ENCODE measurements at places on chromosomes 5 and 9.

GRCh38 chr5:150567031-150567717, 59.2 kb downstream of the NDST1 start:
- DNase-seq, result no peak

- DNase-seq, result no peak
These were observed 4.0 kb downstream of the ELL2 start for GRCh38 chr5:95957561-95958203.

DNA sequence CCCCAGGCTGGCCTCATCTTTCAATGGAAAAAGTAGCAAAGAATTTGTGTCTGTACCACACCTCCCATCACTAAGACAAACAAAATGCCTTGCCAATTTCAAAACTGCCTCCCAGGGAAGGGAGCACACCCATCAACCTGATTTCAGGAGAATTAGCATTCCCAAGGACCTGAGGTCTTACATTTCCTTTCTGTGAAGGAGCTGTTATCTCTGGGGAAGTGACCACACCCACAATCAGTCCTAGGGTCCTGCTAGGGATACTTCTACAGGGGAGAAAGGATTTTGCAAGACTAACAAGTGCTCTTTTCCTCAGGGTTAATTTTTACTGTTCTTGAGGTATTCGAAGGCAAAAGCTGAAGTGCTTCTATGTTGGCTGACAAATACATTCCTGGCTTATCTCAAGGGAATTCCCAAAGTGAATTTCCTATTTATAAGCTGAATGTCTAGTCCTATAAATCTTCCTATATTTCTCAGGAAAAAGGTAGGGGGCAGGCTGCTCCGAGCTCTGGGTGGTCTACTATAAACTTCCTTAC, 97.4 kb upstream of the ITGA1 start:
- no peak for DNase-seq

DNA sequence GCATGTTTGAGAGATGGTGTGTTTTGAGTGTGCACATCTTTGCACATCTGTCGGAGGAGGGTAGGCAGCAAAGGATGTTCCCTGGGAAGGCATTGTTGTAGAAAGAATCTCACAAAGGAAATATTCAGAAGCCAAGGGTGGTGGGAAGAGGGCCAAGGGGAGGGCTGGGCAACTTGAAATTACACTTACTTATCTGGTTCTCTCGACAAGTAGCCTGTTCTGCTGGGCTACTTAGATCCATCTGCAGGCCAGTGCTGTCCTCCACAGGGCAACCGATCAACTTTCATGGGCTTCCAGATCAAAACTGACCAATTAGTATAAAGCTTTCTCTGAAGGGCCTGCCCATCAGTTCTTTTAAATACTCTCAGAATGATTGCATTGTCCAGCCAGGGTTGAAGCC, 495.2 kb downstream of the GADD45G start:
- peak; percentile 20 for DNase-seq

- DNase-seq, result peak; percentile 81
These were observed 63.7 kb upstream of the PPP2CA start for GRCh38 chr5:134289509-134290113.

DNA sequence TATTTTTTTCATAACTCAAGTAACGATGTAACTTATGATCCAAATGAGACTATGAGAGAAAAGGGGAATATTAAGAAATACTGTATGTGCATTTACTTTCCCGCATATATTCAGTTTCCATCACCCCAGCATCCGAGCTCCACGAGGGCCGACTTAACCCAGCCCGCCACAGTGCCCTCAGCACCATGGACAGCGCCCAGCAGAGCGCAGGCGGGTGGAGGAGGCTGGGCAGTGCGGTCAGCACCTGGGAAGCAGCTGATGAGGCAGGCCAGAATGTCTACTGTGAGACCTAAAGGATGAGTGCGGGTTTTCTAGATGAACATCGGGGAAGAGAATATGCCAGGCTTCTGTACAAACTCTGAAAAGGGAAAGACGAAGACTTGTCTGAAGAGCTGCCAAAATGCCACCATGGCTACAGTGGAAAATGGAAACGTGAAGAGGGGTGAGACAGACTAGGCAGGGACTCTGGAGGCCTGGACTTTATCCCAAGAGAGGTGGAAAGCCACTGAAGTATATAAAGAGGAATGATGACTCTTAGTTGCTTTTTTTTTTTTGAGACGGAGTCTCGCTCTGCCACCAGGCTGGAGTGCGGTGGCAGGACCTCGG, 34.5 kb upstream of the MED27 start:
- no peak for DNase-seq

- DNase-seq, result no peak
These were observed 6.1 kb downstream of the NPR2 start for GRCh38 chr9:35797311-35798109.

- no peak for DNase-seq
These were observed 1.1 kb downstream of the PALM2AKAP2 start for GRCh38 chr9:109781086-109781485.

GRCh38 chr5:136064510-136064909, 35.7 kb downstream of the TGFBI start:
- peak; percentile 12 for DNase-seq

GRCh38 chr5:6478793-6479192, 30.1 kb downstream of the UBE2QL1 start:
- DNase-seq, result no peak

- DNase-seq, result peak; percentile 4
These were observed 5.5 kb downstream of the FOXD1 start for GRCh38 chr5:73442996-73443627.

DNA sequence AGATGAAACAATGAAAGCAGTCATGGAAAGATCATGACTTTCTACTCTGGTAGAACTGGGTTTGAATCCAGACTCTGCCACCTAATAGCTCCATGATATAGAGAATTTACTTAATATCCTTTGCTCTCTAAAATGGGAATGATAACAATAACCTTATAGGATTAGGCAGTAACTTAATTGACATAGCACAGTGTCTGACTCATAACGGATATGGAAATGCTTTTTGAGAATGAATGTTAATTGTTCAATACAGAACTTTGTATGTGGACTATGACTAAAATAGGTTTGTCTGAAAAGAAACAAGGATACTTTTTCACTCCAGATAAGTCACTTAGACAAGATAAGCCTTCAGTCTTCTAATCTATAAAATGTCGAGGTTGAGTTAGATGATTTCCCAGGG, 330.7 kb downstream of the PTPRD start:
- no peak for DNase-seq

GRCh38 chr9:28260330-28260729, 687.0 kb upstream of the C9orf72 start:
- no peak for DNase-seq

DNA sequence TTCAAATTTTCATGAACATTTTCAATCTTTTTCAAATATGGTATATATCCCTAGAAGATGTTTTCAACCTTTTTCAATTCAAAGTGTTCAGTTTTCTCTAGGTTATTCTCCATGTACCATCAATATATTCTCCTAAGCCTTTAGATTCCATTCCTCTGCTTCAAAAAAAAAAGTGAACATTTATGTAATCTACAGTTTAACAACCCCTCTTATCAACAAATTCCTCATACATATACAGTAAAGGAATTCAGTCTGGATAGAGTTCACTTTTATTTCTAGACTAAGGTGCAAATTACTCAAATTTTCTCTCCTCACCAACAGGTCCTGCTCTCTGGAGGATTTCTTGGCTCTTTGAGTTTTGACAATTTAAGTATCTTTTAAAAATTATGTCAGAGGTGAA, 150.0 kb downstream of the ARL15 start:
- DNase-seq, result no peak

- no peak for DNase-seq
These were observed 307.0 kb upstream of the PANK3 start for GRCh38 chr5:168886157-168886556.

DNA sequence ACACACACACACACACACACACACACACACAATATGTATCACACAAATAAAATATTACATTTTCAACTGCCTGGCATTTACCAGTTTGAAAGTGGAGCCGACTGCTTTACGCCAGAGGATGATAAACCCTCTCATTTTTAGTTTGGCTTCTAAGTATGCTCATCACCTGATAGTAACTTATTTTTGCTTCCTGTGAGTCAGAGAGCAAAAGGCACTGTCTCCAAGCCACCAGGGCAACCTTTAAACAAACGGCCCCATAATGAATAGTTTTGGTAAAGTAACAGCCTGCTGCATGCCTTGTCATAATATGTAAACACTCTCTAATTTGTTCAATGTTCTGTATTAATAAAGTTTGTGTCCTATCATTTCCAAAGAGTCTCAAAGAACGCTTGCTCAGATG, 26.9 kb downstream of the KLF4 start:
- no peak for DNase-seq

GRCh38 chr9:112848316-112849151, 42.1 kb downstream of the SLC46A2 start:
- DNase-seq, result peak; percentile 35

GRCh38 chr5:121158451-121158850, 693.2 kb upstream of the FTMT start:
- peak; percentile 65 for DNase-seq

GRCh38 chr5:160089531-160089930, 29.7 kb downstream of the PWWP2A start:
- DNase-seq, result no peak

- no peak for DNase-seq
These were observed at the start of gene MAMDC2 for GRCh38 chr9:70043689-70044489. TSS of gene MAMDC2 (plus strand) at chr9:70043848. CDS start at chr9:70044198, 350 bp downstream.

DNA sequence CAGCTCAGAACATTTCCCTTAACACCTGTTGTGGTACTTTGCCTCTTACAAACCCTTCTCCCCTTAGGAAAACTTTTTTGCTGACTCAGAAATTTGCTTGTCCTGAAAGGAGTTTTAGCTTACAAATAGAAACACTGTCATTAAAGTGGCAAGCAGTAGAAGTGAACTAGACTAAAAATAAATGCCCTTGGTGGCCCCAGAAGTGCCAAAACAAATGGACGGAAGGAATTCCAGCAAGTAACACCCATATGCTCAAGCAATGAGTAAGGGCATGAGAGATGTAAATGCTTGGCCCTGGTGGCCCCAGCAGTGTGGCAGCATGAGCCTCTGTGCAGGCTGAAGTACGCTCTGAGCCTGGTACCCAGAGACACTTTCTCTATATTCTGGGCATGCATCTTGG, 8.6 kb downstream of the VLDLR start:
- no peak for DNase-seq

DNA sequence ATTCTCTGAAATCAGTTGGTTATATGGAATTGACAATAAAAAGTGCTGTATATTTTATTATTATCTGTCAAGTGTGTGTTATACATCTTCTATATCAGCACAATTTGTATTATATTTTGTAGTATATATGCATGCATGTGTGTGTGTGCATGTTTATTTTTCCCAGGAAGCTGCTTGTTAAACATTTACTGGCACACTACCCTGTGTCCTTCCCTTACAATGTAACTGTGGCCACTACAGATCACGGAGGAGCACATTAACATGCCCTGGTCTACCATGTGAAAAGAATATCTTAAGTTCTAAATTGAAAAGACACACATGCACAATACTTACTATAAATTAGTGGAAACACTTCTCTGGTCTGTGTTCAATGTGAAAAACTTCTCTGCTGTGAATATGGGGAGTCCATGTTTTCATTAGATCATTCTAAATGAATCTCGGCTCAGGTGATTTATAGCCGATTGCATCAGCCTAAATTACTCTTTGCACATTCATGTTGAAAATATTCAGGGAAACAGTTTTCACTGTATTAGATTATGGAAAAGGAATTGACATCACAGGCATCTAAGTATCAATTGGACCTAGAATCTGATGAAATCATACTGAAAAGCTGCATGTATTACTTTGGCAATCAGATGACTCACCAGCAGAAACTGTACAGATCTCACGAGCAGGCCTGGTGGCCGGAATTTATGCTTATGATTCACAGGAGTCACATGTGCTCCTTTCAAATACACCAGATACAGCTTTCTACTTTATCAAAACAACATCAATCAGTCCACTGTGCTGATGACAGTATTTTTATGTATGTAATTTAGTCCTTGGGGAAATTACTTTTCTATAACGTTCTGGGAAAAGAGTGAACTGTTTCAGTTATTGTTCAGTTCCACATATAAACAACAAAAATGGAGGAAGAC, 39.4 kb downstream of the LURAP1L start:
- DNase-seq, result no peak

DNA sequence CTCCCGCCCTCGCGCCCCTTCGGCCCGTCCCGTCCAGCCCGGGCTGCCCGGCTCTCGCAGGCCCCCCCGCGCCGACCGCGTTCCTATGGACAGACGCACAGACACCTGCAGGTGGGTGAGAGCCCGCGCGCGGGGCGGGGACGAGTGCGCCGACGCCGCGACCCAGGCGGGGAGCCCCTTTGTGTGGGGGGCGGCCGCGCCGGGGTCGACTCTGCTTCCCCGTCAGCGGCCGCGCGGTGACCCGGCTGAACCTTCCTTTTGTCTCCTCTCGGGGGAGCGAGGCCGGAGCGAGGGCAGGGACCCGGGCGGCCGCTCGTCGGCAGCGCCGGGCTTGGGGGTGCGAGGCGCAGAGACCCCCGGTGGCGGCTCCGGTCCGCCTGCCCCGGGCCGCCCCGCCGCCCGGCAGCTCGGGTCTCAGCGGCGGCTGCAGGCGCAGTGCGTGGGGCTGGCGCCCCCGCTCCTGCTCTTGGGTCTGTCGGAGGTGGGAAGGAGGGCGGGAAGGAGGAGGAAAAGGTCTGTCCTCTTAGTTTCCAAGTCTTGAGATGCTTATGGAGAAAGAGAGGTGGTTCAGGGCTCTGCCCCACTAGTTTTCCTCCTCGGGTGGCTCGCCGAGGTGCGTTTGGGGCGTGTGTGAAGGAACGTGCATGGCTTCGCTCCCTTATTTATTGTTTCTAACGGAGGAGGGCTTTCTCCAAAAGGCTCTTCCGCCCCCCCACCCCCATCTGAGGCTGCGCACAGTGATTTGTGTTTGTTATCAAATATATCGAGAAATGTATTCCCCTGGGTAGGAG, 576 bp downstream of the KIAA1958 start:
- peak; percentile 70 for DNase-seq

DNA sequence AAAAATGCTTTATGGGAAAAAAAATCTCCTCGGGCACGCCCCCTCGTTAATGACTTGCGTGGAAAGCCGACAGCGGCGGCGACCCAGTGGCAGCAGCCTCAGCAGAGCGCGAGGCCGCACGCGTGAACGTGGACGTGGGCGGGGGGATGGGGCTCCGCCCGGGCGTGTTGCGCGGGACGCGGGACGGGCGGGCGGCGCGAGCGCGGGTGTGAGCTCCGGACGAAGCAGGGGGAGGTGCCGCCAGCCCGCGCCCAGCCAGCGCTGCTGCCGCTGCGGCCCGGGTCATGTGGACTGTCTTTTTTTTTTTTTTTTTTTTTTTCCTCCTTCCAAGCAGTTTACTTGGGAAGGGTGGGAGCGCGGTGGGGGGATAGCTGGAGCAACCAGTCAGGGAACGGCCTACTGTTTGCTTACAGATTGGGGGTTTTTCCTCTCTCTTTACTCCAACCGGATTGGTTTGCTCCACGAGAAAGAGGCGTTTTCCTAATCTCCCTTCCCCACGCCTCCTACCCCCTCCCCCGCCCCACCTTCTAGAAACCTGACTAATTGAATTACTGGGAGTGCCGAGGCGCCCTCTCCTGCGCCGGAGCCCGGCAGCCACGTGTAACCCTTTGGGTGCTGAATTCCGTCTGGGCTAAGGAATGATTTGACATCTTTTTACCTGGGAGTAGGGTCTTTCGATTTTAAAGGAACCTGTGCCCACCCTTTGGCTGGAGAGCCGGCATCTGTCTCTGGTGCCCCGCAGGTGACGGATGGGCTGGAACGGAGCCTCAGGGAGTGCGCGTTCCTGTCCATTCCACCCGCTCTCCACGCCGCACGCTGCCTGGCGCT, 1.7 kb upstream of the EFNA5 start:
- DNase-seq, result peak; percentile 97
